Ecto neural progenitor cell (in vitro differentiated cells): ENCODE measurements at places on chromosomes 3 and 15.
A peak's percentile ranks its signal among the peaks of the same experiment; 100 is the strongest.

DNA sequence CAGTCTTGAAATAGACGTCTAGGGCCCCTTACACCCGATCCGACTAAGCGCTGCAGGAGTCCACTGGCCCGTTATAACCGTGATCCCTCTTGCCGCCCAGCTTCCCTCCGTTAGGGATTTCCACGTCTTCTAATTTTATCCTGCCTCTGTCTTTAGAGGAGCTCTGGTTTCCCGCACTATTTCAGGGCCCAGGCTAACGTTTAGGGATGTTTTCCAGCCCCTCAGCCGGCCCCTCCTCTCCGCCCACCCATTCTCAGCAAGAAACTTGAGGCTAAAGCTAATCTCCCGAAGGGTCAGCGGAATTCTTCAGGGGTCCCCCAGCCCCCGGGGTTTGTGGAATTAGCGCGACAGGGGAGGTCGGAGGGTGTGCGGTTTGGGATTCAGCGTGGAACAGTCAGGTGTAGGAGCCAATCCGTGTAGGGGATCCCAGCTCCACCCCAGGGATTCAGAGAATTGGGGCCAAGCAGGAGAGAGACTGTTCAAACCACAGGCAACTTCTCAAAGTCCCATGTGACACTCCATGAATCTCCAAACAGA, 1.6 kb downstream of the PTX3 start:
- peak; percentile 76 for DNase-seq

DNA sequence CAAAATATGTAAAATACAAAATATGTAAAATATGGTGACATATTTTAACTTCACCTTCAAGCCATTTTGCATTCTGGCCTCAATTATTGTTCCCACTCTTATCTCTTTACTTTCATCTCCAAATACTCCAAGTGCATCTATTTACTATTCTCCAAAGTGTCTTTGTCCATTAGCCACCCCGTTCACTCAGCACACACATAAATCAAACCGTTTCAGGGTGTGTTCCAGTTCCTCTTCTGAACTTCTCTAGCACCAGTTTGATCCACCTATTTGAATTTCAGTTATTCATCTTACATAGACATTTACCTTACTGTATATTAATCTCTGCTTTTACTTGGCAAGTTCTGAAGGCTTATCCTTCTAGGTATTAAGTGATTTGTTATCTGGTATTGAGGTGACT, 45.1 kb downstream of the SGO1 start:
- DNase-seq: no peak

GRCh38 chr3:42692667-42693529, 7.6 kb downstream of the KLHL40 start:
- no peak for DNase-seq

GRCh38 chr15:71093054-71094024, 21.9 kb upstream of the THSD4 start:
- peak; percentile 19 for DNase-seq

- DNase-seq: peak; percentile 91
These were observed 1.1 kb downstream of the ZBTB47 start for GRCh38 chr3:42654331-42655201.

GRCh38 chr3:148464246-148464645, 233.5 kb upstream of the AGTR1 start:
- no peak for DNase-seq

DNA sequence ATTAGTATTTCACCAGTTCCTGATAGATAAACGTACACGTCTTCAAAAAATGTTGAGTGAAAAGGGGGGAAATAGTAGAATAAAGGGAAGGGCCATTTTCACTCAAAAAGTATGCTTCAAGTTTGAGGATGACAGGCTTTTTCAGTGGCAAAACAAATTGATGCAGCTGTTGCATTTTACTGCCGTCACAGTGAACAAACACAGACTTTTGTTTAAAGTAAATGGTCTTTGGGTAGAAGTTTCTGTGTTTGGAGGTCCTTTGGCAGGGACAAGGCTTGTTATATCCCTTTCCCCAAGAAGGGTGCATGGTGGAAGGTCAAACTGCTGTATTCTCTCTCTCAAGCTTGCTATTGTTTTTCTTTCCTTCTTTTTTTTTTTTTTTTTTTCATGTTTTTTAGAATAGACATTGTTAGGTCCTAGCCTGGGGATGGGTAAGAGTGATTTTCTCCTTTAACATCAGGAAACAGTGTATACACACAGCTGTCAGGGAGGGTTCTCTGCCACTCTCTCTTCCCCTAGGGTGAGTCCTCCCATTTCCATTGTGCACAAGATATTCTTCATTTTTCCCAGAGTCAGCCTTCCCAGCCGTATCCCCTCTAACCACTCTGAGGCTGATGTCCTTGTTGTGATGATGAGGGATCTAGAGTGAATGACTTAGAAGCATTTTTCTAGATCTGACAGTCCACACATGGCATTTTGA, 6.6 kb upstream of the SUCNR1 start:
- DNase-seq: no peak

DNA sequence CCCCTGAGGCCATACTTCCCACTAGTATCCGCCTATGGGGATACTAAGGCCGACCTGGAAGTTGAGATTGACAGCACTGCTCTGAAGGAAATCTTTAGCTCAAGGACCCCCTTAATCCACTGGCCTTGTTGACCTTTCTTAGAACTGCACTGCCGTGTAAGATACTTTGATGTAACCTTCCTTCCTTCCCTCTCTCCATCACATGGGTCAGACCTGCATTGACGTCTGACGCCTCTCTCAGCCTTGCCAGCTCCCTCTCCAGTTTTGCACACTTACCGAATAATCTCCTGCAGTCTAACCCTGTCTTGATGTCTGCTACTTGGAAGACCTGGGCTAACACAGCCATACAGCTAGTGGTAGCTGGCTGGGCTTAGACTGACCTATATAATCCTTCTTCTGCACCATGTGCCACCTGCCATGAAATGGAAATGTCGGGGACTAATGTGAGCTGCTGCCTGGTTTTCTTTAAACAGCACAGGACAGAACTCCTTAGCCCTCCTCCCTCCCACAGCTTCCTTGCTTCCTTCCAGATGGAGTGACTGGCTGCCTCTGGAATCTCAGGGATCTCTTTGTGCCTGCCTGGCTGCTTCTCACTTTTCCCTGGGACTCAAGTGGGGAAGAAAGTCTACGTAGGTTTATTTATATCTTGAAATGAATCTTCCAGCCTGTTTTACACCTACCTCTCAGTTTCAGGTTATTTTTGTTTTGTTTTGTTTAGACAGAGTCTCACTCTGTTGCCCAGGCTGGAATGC, 39.2 kb upstream of the HERC1 start:
- no peak for DNase-seq

GRCh38 chr15:82140886-82141285, 95.1 kb upstream of the MEX3B start:
- no peak for DNase-seq
